CD4-positive, alpha-beta memory T cell (primary cell): ENCODE measurements at places on chromosomes 13 and 19.

- no peak for DNase-seq
Observed at GRCh38 chr13:26743971-26744370, 16.6 kb downstream of the GPR12 start.

- no peak for DNase-seq
Observed at GRCh38 chr13:41631296-41631965, 174.1 kb downstream of the RGCC start.

- DNase-seq: peak; percentile 58
Observed at GRCh38 chr19:40549007-40549708, 27.5 kb upstream of the SHKBP1 start.

DNA sequence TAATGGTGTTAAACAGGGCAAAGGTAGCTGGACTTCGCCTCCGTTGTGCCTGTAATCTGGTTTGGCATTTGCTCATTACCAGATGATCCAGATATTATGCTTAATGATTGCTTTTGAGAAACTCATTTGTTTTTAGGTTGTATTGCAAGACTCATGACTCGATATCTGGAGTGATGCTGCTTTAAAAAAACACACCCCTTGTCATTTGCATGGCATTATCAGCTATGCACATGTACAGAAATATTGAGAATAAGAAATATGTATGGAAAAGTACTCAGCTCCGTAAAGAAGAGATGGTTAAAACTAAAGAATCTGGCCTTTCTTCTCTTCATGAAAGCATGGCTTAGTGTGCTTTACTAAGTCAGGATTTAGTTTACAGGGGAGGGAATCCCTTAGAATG, 95.0 kb downstream of the ARHGEF7 start:
- DNase-seq: no peak

GRCh38 chr19:23099966-23100365, 16.9 kb upstream of the ZNF730 start:
- DNase-seq: no peak

DNA sequence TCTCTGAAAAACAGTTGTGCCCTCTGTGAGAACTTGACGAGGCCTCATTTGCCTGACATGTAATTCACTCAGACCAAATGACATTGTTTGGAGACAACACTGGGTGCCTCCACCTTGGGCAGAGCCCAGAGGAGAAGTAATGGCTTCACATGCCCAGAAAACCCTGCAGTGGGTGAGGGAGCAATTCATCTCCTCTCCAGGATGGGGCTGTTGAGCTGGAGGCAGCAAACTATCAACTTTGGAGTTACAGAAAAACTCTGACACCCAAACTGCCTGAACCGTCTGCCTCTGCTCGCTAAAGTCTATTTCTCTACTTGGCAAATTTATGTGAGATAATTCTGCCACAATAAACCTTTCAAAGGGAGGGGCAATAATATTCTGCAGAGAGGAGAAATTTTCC, 146.9 kb downstream of the DCLK1 start:
- DNase-seq: no peak

DNA sequence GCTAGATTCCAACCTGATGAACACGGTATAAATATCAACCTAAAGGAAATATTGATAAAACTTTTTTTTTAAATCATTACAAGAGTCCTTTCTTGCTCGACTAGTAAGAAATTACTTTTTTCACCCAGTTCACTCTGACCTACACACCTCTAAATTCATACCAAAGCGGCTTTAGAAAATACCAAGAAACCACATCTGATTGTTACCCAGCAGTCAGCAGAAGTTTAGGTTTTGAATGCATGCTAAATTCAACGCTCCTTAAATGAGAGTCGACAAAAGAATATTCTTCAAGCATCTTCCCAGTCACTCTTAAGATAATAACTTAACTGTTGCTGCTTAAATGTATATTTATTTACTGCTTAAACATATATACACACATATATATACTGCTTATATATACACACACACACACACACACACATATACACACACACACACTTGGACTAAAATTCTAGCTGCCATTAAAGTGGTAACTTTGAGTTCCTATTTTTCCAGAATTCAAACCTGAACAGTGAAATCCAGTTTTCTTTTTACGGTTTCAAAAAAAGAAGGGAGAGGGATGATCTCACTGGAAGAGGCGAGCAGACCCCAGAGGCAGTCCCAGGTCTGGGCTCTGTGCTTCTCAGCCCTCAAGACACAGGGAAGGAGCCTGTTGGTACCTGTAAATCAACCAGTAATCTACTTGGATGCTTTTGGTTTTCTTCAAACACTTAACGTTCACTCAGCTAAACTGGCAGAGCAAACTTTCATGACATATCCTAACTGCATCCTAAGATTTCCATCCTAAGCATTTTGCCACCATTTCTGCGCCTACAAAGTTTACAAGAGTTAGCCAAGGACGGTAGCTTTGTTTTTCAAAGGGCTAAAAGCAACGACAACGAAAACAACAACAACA, 1.7 kb downstream of the STK24 start:
- DNase-seq: no peak

- DNase-seq: no peak
Observed at GRCh38 chr19:6011794-6012193, 33.9 kb upstream of the RANBP3 start.

GRCh38 chr19:31058676-31059340, 290.4 kb downstream of the TSHZ3 start:
- DNase-seq: no peak

- peak; percentile 49 for DNase-seq
Observed at GRCh38 chr19:18785179-18786124, 5.7 kb downstream of the COMP start.

DNA sequence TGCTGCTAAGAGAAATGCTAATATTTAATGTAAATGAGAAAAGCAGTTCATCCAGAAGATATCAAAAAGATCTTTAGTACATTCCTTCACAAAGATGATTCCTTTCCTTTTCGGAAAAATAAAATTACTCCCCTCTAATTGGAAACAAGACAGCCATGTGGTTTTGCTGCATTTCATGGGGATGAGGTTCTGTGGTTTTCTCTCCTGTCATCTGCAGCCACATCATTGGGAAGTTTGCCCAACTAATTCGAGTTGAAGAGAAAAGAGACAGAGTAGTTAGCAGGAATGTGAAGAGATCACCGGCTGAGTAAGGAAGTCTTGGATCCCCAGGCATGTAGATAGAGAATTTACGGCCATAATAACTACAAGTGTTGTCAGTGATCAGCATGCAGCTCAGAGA, 122.1 kb downstream of the CYSLTR2 start:
- no peak for DNase-seq

DNA sequence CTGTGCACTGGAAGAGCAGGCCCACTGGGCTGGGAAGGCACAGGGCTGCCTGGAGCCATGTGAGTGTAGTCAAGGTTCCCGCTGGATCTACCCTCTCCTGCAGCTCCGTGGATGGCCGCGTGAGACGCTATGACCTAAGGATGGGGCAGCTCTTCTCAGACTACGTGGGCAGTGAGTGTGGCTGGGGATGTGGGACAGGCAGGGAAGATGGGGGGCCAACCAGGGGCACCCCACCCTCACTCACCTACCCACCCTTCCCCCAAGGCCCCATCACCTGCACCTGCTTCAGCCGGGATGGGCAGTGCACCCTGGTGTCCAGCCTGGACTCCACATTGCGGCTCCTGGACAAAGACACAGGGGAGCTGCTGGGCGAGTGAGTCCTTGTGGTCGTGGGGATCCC, 6.1 kb downstream of the WDR83 start:
- no peak for DNase-seq

GRCh38 chr13:93249364-93250306, 23.0 kb downstream of the GPC6 start:
- no peak for DNase-seq
